ENCODE measurements at places on chromosomes 3 and 15.

DNA sequence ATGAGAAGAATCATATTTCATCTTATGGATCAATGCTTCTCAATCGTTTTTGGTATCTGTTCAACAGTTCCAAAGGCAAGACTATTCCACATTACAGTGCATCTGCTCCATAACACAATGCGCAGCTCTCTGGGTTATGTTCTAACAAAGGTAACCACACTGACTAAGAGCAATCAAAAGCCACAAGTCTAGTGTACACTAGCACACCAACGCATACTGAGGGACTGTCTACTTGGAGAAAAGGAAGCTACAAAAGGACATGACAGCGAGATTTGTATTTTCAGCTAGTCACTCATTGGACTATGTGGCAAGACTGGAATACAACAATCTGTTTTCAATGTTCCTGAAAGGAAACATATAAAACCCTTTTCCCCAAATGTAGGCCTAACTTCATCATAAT is 35.8 kb downstream of the SETD2 start:
- no peak for DNase-seq

- DNase-seq: no peak
These were observed 74.3 kb downstream of the TJP1 start for GRCh38 chr15:29747837-29748417.

- no peak for DNase-seq
These were observed 159.6 kb downstream of the LRRK1 start for GRCh38 chr15:101078669-101079323.

GRCh38 chr15:74489518-74490338 is 28.8 kb upstream of the UBL7 start:
- no peak for DNase-seq

DNA sequence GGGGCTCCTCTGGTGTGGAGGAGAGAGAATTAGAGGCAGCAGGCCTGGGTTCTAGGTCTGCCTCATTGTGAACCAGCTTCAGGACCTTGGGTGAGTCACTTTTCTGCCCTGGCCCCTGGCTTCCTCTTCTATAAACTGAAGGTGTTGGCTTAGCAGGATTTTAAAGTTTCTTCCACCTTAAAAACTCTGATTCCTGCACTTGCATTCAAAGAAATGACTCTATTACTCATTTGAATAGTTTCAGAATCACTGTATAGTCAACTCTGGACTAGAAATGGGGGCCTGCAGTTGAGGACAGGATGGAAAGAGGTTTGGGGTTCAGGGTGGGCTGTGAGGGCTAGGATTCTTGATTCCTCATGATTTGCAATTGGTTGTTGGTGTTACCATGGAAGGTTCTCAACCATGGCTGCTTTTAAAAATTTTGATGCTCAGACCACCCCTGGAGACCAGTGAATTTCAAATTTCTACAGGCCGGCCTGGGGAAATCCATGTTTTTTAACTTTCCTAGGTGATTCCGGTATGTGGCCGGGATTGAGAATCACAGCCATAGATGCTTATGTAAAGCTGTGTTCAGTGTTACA is 19.9 kb downstream of the SMAD3 start:
- no peak for DNase-seq

- DNase-seq: no peak
These were observed 132.2 kb downstream of the KLF13 start for GRCh38 chr15:31458596-31459399.

GRCh38 chr3:45960289-45960688 is 17.0 kb downstream of the CXCR6 start:
- no peak for DNase-seq

DNA sequence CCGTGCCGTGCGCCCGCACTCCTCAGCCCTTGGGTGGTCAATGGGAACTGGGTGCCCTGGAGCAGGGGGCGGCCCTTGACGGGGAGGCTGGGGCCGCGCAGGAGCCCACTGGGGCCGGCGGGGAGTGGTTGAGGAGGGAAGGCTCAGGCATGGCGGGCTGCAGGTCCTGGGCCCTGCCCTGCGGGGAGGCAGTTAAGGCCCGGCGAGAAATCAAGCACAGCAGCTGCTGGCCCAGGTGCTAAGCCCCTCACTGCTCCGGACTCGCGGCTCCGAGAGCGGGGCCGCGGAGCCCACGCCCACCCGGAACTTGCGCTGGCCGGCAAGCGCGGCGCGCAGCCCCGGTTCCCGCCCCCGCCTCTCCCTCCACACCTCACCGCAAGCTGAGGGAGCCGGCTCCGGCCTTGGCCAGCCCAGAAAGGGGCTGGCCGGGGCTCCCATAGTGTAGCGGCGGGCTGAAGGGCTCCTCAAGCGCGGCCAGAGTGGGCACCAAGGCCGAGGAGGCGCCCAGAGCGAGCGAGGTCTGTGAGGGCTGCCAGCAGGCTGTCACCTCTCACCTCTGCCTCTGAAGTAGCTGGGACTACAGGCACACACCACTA is 7.8 kb downstream of the GP9 start:
- DNase-seq: no peak

- DNase-seq: no peak
These were observed 514.8 kb downstream of the EPHA3 start for GRCh38 chr3:89622063-89622700.

GRCh38 chr3:38689774-38690173 is 40.3 kb upstream of the SCN5A start:
- DNase-seq: no peak

DNA sequence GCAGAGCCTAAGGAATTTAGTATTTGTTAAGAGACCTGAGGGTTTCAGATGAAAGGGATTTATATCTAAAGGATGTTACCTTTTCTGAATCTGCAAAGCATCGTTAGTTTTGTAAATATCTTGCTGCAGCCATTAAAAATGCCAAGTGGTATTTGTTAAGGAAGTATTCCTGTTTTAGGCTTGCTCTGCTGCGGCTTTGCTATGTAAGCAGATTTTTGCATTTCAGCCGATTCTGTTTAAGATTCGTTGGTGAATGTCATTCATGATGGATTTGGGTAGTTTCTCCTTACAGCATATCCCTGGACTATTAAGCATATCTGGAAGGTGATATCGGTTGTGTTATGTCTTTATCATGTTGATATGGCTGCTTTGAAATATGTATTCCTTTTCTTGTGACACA is 1.0 kb downstream of the USP8 start:
- no peak for DNase-seq

- no peak for DNase-seq
These were observed 798.8 kb downstream of the OTOL1 start for GRCh38 chr3:162295323-162295983.

- no peak for DNase-seq
These were observed 13.9 kb upstream of the PRICKLE2 start for GRCh38 chr3:64238971-64239667.

GRCh38 chr3:154819491-154819890 is 260.6 kb upstream of the MME start:
- DNase-seq: no peak

DNA sequence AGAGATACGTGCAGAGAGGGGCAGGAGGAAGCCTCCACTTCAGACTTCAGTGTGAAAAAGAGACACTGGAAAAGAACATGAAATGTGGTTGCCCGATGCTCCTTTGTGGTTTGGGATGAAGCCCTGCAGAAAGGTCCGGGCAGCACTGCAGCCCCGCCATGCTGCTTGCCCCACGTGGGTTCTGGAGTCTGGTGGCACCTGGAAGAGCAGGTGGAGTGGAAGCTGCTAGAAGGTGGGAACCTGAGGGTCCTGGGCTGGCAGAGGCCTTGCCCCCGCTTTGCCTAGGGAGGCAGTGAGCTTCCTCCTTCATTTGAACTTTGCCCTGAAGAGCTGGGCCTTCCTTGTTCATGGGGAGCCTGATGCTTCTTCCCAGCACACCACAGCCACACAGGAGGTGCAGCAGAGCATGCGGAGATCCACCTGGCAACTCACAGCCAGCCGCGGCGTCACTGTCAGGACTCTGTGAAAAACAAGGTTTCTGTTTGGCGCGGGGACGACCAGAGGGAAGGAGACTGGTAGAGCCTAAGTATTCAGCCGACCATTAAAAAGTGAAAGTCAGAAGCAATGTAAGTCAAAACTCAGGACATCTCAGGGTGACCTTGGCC is 59.0 kb downstream of the APBA2 start:
- no peak for DNase-seq

GRCh38 chr3:114218006-114218405 is 19.4 kb downstream of the ZNF80 start:
- DNase-seq: no peak

DNA sequence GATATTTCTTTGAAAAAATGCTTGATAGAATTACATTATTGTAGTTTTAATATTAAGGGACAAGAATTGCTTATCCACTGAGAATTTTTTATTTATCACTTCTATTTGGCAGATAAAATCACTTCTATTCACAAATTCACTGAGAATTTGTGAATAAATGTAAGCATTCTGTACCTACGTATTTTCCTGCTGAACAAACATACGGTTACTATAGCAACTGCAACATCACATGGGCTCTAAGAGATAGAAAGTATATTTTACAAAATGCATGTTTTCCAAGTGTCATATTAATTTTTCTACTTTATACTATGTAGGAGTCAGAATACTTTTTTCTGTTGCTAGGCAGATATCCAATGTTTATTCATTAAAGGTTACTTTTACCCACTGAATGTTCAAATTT is 166.2 kb downstream of the ZIC1 start:
- DNase-seq: no peak

DNA sequence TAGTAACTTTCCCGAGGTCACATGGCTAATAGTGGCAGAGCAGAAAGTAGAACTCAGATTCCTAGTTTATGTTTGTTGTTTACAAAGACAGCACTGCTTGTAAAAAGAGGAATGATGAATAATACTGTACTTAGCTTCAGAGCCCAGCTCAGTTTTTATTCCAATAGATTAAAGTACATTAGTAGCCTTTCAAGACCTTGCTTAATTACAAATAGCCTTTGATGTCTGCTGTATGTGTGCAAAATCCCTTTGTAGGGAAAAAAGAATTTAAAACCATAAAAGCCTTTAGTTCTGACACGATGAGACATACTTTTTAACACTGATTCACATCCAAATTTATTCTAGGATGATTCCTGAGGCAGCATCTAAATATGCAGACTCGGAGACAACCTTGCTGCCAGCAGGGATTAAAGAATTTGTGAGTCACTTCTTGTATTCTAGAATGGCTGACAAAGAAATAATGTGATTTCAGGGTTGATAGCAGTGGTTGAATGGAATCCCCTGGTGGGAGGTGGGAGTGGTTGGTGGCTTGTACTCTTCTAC is 324.2 kb upstream of the TGFBR2 start:
- DNase-seq: peak; percentile 60

GRCh38 chr3:193884652-193885051 is 251.3 kb upstream of the HES1 start:
- DNase-seq: no peak

GRCh38 chr3:108838436-108838835 is 15.8 kb downstream of the TRAT1 start:
- DNase-seq: no peak

DNA sequence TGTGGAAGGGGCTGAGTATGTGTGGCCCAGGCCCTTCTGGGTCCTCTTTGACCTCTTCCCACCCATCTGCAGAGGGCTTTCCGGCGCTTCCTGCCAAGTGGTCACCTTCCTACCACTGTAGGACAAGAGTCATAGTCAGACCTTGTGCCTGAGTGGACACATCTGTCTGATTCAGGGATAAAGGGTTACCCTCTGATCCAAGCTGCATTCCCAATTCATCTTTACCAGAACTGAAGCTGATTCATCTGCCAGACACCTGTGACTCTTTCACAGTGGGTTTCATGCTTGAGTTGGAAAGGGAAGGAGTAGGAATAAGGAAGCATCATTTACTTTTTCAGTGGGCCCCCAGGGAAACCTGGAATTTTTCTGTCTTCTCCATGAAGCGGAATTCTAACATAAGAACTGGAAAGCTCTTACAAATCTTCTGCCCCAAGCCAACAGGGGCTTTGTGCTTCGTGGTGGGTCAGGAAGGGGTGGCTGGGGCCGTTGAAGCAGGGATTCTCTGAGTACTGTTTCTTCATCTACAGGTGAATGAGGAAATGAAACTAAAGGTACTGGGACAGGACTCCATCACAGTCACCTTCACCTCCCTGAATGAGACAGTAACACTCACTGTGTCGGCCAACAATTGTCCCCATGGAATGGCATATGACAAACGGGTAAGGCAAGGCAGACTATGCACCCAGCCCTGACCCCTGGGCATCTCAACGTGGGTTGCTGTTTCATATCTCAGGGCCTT is 46.4 kb downstream of the C3orf20 start:
- no peak for DNase-seq

DNA sequence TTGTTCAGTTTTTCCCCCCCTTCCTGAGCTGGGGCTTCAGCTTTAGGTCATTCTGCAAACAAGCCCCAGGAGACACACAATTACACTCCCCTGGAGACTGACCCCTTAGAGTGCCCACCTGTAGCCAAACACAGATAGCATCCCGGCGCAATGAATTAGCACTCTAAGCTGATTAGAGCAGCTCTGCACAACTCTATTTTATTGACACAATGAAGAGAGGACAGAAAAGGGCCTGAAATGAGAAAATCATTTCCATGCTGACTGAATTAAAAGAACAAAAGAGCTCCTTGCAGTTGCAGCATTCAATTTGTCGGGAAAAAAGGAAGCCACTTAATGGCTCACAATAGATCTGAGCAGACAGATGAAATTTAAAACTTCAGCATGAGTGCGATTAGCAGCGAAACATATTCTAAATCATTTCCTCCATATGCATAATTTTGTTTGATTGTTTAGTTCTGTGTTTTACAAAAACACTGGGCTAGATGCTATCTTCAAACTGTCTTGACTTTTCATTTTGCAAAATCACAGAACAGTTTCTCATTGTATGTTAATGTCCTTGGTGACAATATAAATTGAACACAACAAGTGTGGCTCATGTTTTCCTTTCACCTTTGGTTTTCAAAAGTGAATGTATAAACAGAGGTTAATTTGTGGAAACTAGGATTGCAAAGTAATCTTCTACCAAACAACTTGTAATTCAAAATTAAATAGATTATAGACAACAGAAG is 308.6 kb downstream of the MECOM start:
- no peak for DNase-seq

GRCh38 chr3:4776980-4777581 is 202.2 kb upstream of the BHLHE40 start:
- DNase-seq: no peak

- peak; percentile 1 for DNase-seq
These were observed 28.5 kb downstream of the IL16 start for GRCh38 chr15:81225161-81225671.

- DNase-seq: no peak
These were observed 9.1 kb upstream of the PDCD6IP start for GRCh38 chr3:33789183-33789954.

DNA sequence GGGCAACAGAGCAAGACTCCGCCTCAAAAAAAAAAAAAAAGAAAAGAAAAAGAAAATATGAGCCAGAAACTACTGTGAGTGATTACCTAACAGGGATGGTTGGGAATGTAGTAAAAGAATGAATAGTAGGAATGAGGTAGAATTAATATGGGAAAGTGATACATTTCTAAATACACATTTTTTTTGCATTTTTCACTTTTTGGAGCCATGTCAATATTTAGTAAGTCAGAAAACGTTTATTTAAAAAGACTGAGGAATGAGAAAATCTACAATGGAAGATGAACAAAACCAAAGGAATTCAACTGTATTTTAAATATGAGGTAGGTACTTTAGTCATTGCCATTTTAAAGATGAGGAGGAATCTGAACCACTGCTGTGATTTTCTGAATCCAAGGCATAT is 817.2 kb upstream of the CADM2 start:
- no peak for DNase-seq

- DNase-seq: peak; percentile 54
These were observed 736 bp downstream of the ARHGEF26 start for GRCh38 chr3:154121701-154122551.

GRCh38 chr15:75416584-75416983 is 34.9 kb downstream of the SIN3A start:
- DNase-seq: no peak

Measured in NCI-H446 (cell line).